NCI-H2171 treated with DMSO at 0.1 percent for 48 hours (cell line): ENCODE measurements at places on chromosomes 7 and 10.

DNA sequence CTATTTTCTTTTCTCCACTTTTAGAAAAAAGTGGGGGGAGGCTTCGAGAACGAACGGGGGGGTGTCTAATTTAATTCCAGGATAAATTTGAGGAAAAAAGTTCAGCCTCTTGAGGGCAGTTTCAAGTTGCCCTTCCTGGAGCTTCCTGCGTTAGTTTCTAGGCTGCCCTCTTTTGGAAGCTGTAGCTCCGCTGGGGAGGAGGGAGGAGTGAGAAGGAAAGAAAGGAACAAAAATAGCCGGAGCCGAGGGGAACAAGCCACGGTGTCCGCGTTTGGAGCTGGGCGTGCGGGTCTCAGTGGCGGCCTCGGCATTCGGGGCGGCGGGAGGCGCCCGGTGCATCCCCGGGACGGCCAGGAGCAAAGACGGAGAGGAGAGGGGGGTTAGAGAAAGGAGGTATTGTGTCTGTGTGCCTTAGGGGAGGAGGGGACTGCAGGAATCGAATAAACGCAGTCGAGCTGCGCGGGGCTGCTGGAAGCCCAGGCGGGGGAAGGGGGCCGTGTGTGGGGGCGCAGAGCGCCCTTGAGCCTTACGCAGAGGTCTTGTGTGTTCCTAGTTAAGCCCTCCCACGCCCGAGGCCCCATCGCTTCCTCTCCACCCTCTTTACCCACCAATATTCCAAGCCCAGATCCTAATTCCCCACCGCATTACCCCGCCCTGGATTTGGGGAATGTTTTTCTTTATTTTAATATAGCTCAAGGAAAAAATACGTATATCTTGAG is 2.0 kb upstream of the TNRC18 start:
- peak; percentile 92 for DNase-seq

DNA sequence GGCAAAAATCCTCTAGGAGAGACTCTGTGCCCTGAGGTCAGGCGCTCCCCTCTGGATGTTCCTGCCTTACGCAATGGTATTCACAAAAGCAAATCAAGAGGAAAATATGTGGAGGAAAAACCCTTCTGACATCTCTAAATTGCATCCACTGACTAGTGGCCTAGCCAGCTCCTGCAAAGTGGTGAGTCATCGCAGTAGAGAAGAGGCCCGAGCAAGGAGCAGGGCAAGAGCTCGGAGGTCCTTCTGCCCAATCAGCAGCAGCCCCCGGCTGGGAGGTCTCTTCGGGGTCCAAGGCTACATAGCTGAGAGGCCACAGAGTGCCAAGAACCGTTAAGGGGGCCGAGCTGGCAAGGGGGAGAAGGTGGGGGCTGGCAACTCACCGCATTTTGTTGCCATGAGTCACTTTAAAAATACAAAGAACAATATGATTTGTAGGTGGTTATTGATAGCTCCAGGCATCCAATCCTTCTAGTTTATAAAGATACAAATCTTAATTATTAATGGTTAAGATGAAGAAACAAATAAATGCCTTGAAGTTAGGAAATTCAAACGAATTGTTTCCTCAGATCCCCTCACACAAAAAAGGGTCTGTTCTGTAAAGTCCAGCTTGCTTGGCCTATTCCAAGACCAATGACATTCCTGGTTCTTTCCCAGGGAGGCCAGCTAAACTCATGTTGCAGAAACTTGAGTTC is 161.6 kb downstream of the PKD1L1 start:
- no peak for DNase-seq

DNA sequence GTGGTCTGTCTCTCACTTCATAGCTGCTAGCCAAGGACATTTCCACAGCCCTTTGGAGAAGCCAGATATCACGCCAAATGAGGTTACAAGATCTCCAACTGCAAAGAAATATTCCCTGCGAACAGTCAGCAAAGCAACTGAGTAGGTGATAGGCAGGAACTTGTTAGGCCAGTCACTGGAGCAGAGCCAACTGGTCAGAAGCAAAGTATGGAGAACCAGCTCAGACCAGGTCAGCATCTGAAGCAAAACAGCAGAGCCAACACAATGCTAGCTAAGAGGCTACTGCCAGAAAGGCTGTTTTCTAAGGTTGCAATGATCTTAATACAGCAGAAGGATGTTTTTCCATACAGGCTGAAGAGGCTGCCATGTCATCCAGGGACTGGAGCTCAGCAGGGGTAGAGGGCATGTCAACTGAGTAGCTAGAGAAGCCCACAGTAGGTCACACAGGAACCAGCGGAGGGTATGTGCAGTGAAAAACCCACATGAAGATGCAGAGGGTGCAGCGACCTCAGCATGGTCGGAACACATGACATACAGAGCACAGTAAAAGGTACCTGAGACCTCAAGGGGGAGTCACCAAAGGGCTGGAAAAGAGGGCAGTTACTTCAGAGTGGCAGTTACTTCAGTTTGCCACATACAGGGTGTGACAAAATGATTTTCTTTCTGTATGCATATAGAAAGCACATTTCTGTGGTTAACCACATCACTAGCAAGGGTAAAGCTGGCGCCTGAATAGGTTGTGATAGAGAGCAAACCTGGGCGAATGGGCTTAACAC is 8.9 kb downstream of the SEC31B start:
- no peak for DNase-seq

- peak; percentile 80 for DNase-seq
Observed at GRCh38 chr7:122790591-122790990, 87.9 kb upstream of the RNF148 start.

GRCh38 chr10:114767986-114768821 is 53.4 kb upstream of the FHIP2A start:
- no peak for DNase-seq

- DNase-seq: no peak
Observed at GRCh38 chr10:6232846-6233724, 30.4 kb downstream of the PFKFB3 start.

- DNase-seq: no peak
Observed at GRCh38 chr10:92064506-92064905, 140.9 kb downstream of the BTAF1 start.

DNA sequence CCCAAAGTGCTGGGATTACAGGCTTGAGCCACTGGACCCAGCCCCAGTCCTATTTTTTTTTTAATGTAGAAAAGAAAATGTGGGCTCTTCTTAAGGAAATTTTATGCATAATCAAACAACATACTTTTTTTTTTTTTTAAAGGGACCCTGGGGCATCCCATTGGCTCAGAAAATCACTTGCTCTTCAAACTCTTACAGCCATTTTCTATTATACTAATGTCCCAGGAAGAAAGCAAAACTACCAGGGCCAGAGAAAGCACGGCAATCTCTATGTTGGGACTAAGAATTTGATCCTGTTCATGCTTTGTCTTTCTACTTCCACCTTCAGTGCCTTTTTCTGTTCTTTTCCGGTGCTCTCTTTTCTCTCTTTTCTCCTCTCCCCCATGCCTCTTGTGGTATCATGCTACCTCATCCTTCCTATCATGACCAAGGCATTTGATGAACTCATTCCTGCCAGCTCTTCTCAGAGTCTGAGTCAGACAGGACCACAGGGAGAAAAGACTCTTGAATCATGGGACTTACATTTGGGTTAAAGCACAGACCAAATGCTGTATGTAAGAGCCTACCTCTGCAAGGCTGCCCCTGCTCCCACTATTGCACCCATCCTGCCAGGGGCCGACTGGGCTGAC is 76.4 kb upstream of the CCNY start:
- DNase-seq: no peak

DNA sequence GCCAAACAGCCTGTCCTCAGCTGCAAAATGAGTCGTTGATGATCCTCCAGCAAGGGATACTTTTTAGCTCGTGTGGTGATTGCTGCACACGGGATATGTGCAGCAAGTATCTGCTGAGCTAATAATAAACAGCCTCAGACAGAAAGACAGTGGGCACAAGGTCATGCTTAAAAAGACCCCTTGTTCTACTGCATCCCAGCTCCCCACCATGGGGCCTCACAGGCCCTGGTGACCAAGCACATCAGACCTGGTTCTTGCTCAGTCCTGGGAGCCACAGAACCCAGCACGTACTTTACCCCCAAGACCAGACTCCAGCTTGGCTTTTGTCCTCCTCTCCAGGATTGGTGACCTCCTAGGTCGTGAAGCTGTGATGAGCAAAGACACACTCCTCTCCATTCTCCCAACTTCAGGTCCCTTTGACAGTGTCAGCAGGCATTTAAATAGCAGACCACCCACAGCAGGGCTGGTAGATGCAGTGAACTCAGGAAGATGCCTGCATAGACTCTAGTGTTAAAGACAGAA is 50.5 kb downstream of the EGFR start:
- DNase-seq: no peak

DNA sequence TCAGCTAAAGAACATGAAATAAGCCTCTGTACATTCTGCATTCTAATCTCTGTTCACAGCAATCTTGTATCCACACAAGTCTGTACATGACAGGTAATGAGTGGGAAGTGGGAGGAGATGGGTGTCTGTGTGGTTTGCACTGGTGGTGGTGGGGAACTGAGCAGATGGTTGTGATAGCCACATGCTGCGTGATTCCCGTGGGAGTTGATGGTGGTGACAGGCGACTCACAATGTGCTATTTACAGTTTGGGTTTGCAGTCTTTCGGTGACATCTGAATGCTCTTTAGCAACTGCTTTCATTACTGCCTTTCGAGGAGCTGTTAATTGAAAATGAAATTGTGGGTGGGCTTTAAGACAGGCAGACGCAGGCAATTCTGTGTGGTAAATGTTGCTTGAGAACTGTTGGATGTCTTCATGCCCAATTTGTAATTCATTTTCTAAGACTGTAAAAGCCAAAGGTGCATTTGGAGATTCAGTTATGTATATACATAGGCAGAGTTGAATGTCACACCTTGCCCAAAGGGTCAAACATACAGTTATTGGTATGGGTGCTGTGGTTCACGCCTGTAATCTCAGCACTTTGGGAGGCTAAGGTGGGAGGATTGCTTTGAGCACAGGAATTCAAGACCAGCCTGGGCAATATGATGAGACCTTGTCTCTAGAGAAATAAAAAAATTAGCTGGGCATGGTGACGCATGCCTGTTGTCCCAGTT is 308.2 kb downstream of the AUTS2 start:
- DNase-seq: peak; percentile 90

DNA sequence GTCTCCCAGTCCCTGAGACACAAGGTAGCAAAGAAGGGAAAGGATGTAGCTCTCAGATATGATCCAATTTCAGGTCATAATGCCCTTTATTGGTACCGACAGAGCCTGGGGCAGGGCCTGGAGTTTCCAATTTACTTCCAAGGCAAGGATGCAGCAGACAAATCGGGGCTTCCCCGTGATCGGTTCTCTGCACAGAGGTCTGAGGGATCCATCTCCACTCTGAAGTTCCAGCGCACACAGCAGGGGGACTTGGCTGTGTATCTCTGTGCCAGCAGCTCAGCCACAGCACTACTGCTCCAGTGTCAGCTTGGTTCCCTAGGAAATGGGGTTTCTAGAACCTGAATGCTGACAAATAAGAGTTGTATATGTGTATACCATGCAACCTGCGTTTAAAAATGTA is 74.6 kb upstream of the PRSS58 start:
- DNase-seq: no peak

DNA sequence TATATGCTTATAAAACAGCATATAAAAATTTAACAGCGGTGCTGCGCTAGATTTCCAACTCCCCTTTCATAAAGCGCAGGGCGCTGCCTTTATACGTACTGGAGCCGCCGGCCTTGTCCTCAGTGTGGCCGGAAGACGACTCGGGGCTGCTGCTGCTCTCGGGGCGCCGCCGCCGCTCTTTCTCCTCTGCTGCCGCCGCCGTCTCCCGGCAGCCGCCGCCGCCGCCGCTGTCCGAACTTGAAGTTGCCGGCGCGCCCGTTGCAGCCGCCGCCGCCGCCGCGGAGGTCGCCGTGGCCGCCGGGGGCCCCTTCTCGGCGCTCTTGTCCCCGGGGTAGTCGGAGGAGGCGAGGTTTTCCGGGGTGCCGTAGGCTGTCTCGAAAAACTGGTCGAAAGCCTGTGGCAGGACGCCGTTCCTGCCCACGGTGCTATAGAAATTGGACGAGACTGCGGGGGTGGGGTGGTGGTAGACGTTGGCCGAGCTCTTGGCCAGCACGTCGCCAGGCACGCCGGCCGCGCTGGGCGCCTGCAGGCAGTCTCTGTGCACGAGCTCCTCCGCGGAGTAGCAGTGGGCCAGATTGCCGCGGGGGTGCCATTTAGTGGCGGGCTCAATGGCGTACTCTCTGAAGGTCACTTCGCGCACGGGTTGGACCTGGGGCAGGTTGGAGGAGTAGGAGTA is 557 bp downstream of the HOXA11 start:
- peak; percentile 72 for DNase-seq

- no peak for DNase-seq
Observed at GRCh38 chr7:50262446-50262845, 42.1 kb upstream of the IKZF1 start.

DNA sequence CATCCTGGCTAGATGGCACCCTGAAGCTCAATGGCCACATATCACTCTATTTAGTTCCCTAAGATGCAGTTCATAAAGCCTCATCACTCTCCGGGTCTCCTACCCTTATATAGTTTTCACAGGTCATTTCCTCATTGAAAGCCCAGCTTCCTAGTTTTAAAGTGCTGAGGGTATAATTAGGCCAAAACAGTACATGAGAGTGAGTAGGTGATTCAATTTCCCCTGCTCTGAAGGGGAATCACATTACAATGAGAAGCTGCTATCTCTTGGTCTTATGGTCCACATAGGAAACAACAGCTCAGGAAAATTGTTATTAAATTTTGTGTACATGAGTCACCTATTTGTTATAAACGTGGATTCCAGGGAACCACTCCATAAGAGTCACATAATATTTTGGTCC is 162.0 kb downstream of the SEMA3E start:
- DNase-seq: no peak

GRCh38 chr7:20330239-20330927 is at the start of gene ITGB8:
ITGB8 (plus strand) TSS chr7:20330900; CDS start chr7:20331807, 907 bp downstream.
- DNase-seq: peak; percentile 24
